Activated CD4-positive, alpha-beta T cell treated with anti-CD3 and anti-CD28 coated beads, Interleukin-2, amount 10 ng/mL, durations not matched to agents 7 days and 5 days (primary cell): ENCODE measurements at places on chromosomes 11 and 22.

DNA sequence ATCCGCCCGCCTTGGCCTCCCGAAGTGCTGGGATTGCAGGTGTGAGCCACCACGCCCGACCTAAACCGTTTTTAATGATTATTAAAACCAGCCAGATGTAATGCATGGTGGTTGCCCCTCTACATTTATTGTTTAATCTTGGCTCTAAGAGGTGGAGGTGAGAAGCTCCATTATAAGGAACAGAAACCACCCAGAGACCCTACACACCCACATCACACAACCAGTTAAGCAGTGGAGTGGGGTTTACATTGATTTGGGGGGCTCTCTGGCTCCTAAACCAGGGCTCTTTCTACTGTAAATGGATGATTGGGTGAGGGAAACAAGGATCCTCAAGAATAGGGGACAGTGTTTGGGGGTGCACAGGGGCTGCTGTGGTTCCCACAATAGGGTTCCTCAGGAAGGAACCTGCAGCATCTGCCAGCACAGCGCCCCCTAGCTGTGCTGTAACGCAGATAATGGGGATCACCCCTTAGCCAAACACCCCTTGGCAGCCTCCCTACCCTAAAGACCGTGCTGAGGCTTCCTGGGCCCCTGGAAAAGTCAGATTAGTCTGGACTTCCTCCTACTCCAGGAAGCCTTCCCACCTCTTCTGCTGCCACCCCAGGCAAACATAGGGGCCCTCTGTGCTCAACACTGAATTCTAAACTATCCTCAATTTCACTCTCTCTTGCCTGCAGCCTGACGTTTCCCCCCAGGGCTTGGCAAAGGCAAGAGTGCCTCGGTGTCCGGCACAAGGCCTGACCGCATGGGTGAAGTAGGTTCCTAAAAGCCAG, 2.4 kb downstream of the MPST start:
- peak; percentile 60 for DNase-seq

- no peak for DNase-seq
These were observed 14.1 kb downstream of the DEAF1 start for GRCh38 chr11:680970-681369.

DNA sequence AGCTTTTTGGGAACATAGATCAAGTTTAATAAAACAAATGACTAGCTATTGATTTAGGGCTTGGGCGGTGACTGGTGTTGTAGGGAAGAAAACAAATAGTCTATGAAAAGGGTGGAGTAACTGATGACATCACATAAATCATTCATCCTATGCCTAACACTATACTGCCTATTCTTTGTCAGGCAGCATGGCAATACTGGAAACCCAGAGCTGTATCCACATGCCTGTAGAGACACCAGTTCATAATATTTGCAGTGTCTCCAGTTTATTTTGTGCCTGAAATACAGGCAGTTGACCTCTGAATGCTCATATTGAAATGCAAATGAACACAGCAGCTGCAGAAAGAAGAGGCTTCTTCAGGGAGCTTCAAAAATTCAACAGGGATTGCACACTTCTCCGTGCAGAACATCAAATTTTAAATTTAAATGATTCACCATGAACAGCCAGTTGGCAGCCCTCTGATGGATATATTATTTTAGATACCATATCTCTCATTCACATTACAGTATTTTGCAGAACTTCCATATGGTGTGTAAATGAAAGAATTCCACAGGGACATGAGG, 283.1 kb upstream of the CTSC start:
- DNase-seq = no peak

DNA sequence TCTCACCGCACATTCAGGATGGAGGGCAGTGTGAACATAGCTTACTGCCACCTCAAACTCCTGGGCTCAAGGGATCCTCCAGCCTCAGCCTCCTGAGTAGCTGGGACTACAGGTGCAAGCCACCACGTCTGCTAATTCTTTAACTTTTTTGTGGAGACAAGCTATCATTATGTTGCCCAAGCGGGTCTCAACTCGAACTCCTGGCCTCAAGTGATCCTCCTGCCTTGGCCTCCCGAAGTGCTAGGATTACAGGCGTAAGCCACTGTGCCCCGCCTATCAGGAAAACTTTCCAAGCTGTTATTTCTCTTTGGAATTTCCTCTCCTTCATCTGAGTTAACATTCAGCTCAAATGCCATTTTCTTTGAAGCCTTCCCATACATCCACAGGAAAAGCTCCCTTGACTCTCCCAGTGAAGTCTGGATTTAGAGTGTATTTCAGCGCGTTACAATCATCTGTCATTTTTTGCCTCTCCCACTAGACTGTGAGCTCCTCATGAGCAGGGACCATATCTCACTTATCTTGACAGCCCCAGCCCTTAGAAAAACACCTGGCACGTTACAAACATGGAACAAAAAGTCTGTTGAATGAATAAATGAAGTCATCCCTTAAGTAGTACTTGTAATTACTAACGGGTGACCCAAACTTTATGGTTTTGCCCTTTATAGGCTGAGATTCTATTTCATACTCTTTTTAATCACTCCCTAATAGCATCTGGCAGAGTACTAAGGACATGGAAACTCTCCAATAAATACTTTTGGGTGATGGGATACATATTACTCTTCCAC, 2.2 kb downstream of the MRTFA start:
- DNase-seq = no peak

GRCh38 chr11:114036147-114036811, 23.2 kb upstream of the ZBTB16 start:
- DNase-seq = peak; percentile 51

DNA sequence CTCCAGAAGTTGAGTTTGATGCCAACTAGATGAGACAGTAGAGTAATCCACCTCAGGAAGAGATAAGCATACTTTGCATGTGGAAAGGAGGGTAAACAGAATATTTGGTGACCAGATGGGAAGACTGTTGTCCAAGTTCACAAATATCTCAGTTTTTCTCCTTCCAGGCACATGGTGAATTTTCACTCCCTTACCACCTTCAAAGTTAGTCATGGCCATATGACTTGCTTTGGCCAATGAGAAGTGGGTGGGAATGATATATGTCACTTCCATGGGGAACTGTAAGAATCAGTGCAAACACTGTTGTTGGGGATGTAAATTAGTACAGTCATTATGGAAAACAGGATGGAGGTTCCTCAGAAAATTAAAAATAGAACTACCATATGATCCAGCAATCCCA, 105.8 kb downstream of the SPATA19 start:
- no peak for DNase-seq

GRCh38 chr11:119417726-119418540, 5.0 kb downstream of the THY1 start:
- DNase-seq = no peak

DNA sequence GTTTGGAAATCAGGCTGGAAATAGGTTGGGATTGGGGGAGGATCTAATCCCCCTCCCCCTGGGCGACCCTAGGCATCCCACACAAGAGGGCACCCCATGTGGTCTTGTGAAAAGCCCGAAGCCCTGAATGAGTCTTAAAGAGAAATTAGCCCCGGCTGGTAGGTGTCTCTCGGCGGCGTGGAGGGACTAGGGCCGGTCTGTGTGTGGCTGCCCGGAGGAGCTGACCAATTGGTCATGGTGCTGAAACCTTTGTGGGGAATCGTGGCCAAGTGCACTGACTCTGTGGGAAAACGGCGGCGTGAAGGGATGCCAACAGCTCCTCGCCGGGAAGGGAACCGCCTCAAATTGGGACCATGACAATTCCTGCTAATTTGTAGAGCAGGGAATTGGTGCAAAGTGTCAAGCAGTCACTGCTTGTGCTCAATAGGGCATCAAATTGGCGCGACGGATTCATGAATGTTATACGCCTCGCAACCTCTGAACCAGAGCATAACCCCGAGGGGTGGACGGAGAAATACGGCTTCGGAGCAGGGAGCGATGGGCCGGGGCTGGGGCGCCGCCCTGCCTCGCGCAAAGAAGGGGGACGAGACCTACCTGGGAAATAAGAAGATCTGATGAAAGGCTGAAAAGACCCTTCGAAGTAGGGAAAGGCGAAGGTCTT, 1.5 kb downstream of the DBX1 start:
- DNase-seq = no peak
